ENCODE measurements at places on chromosomes 5 and 9.

- DNase-seq = no peak
These were observed 75.6 kb downstream of the PRRT1B start for GRCh38 chr9:131620764-131621520.

- DNase-seq = peak; percentile 82
These were observed 1.8 kb downstream of the MARCHF6 start for GRCh38 chr5:10355071-10355889.

DNA sequence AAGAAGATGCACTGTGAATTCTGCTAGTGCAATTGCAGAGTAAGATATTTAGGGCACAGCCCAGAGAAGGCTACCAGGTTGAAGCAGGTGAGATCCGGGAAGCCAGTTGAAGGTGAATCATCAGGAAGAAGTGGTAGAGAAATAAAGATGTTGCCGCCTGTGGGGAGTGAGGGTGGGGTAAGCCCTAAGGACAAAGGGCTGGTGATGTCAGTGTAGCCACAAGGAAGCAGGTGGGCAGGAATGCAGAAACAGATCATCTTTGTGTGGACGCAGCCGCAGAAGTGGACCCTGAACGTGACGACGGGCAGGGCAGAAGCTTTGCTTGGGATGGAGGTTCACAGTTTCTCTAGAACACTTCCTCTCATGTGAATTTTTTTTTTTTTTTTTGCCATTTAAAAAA is 164.2 kb downstream of the ACTL7B start:
- no peak for DNase-seq

- no peak for DNase-seq
These were observed 190.4 kb downstream of the MTRR start for GRCh38 chr5:8059337-8059736.

GRCh38 chr9:85577353-85577952 is 164.3 kb downstream of the AGTPBP1 start:
- DNase-seq = no peak

DNA sequence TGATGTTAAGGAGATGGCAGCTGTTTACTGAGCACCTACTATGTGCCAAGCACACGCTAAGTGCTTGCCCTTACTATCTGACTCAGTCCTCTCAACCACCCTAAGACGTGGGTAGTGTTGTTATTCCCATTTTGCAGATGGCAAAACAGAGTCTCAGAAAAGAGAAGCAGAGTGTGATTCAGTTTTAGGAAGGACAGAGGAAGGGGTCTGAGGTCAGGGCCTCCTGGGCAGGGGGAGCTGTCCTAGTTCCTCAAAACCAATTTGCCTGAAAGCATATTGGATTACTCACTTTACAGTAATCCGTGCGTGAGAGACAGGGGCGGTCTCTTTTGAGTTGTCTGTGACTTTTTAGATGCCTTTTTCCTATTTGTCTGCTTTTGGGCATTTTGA is 23.2 kb downstream of the DNM1 start:
- no peak for DNase-seq

- DNase-seq = no peak
These were observed 28.6 kb upstream of the CTNNA1 start for GRCh38 chr5:138724470-138725146.

GRCh38 chr9:111961575-111961974 is 65.0 kb downstream of the UGCG start:
- DNase-seq = no peak

- peak; percentile 47 for DNase-seq
These were observed 12.0 kb downstream of the IRX2 start for GRCh38 chr5:2739360-2740050.

DNA sequence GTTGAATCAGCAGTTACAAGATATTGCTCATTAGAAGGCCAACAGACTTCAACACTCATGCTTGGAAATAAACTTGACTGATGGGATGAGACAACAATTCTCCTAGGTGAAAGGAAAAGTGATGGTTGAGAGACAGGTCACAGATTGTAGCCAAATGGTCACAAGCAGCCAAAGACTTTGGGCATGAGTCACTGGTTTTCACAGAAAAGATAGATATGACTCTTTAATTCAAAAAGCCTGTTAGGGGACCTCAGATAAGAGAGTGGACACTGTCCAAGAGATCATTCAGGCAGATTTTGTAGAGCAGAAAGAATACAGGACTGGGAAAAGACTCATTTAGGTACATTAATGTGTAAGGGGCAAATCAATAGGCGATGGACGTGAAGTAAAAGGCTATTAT is 982.5 kb downstream of the MAT2B start:
- DNase-seq = peak; percentile 7

- DNase-seq = no peak
These were observed 28.8 kb downstream of the GLT6D1 start for GRCh38 chr9:135610290-135611141.

DNA sequence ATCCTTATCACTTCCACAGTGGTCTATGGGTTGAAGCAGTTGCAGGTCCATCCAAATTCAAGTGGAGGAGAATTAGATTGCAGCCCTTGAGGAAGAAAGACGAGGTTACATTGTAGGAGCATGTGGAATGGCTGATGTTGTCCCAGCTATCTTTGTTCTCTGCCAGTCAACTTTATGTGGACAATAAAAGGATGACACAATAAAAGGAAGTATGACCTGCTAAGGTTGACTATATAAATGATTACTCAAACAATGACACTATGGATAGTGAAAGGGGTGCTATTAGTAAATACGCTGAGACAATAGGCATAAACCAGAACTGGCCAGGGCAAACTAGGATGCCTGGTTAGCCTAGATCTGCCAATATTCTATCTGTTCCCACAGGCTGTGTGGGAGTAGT is 12.8 kb upstream of the ZNF618 start:
- no peak for DNase-seq

- DNase-seq = no peak
These were observed 59.8 kb downstream of the TNC start for GRCh38 chr9:115058175-115058574.

- DNase-seq = no peak
These were observed 11.2 kb downstream of the RICTOR start for GRCh38 chr5:39063037-39063436.
